Stimulated activated CD8-positive, alpha-beta memory T cell treated with anti-CD3 and anti-CD28 coated beads, Interleukin-15, amount 100 ng/mL, for 1 hour (primary cell): ENCODE measurements at places on chromosomes 11 and 22.

DNA sequence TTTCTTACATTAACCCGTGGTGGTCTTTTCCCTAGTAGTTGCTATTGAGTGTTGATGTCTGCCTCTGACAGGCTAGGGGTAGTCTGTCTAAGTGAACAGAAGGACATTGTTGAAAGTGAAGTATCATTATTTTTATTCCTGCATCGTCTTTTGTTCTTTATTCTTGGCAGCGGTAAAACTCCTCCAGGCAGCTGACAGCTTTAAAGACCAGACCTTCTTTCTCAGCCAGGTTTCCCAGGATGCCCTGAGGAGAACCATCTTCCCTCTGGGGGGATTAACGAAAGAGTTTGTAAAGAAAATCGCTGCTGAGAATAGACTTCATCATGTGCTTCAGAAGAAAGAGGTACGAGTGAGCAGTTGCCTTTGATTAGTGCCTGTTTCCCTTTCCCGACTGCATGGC lies 14.6 kb downstream of the TRMU start:
- no peak for DNase-seq

- DNase-seq = no peak
These were observed 39.0 kb downstream of the TBX1 start for GRCh38 chr22:19799322-19800190.

DNA sequence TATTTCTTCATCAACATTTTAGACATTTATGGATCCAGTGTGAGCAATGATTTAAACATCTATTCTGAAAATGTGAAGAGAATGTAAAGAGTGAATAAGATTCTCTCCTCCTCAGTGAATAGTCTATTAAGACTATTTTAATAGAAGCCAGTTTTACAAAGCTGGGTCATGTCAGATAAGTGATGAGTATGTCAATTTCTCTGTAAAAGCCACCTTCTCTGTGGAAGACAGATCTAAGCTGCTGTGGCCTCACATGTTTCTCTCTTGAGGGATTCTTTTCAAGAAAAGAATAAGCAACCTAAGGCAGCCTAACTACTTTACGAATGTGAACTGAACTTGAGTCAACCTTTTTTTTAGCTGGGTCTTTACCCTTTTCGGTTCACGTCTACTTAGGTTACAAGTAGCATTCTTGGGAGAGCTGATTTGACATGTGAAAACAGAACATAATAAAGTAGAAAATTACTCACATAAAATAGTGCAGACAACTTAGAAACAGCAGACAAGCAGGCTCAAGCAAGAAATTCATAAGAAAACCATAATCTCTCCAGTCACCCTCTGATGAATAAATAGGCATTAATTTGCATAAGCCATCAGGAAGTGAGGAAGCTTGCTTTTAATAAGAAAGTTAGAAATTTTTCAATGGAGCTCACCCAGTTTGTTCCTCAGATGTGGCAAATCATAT lies 9.9 kb downstream of the CTSC start:
- DNase-seq = no peak

GRCh38 chr11:37394236-37394870 lies 796.3 kb upstream of the RAG2 start:
- no peak for DNase-seq

DNA sequence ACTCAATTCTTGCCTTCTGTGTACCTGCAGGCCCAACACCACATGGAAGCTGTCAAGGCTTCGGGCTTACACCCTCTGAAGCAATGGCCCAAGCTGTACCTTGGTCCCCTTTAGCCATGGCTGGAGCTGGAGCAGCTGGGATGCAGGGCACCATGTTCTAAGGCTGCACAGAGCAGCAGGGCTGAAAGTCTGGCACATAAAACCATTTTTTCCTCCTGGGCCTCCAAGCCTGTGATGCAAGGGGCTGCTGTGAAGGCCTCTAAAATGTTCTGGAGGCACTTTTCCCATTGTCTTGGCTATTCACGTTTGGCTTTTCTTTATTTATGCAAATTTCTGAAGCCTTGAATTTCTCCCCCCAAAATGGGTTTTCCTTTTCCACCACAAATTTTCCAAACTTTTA lies 102.1 kb upstream of the SLC5A12 start:
- DNase-seq = no peak

DNA sequence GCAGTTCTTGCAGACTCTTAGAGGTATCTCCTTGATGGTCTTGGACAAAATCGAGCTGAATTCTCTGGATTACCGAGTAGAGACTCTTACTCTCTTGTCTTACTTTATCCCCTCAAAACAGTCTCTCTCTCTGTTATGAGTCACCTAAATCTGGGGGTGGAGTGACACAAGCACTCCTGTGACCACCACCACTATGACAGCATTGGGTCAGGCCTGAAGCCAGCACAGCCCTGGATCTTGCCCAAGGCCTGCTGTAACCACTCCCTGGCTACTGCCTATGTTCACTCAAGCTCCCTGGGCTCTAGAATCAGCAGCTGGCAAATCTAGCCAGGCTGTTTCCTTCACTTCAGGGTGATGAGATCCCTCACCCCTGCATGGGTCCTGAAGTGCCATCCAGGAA lies 662.5 kb downstream of the LUZP2 start:
- no peak for DNase-seq

DNA sequence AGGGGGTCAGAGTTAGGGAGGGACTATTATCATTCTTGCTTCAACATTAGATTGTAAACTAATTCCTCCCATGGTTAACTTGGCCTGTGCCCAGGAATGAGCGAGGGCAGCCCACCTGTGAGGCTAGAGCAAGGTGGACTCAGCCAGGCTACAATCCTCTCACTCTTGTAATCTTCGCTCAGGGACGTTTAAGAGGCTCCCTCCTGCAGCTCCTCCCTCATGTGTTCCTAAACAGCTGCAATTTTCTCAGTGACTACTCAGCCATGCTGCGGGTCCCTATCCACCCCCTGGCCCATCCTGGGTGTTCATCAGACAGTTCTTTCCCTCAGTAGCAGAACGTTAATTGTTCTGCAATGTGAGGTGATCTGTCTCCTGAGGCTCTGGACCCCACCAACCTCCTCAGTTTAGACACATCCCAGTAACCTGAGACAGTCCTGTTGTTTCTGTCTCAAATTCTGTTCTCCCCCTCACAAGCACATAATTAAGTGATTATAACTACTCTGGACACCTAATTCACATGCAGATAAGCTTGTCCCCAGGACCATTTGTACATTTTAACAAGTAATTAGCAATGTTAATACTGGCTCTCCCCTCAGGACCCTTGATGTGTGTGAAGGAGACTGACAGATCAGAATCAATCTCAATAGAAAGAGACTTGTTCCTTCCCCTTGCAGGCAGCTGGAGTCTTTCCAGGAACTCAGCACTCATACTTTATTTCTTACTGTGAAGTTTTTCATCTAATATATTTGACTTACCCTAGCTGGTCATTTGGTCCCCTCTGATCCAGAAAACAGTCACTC lies 337.2 kb upstream of the B3GAT1 start:
- DNase-seq = no peak

DNA sequence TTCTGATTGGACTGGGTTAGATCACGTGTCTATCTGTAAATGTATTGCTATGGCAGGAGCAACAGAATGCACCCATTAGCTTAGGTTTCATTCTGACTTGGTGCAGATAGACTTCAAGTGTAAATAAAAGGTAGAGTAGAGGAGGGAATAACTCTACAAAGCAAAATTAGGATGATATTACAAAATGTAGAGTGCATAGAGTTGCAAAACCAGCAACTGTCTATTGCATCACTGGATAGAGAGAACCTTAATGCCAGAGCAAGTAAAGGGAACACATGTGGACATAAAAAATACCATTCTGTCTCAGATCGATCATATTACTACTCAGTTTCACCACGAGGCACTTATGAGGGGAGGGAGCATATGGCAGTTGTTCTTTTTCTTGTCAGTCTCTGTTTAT lies 22.0 kb upstream of the CAT start:
- no peak for DNase-seq
